ENCODE measurements at places on chromosomes 11 and 22.

- no peak for DNase-seq
These were observed 67.0 kb downstream of the TRMU start for GRCh38 chr22:46402505-46402904.

DNA sequence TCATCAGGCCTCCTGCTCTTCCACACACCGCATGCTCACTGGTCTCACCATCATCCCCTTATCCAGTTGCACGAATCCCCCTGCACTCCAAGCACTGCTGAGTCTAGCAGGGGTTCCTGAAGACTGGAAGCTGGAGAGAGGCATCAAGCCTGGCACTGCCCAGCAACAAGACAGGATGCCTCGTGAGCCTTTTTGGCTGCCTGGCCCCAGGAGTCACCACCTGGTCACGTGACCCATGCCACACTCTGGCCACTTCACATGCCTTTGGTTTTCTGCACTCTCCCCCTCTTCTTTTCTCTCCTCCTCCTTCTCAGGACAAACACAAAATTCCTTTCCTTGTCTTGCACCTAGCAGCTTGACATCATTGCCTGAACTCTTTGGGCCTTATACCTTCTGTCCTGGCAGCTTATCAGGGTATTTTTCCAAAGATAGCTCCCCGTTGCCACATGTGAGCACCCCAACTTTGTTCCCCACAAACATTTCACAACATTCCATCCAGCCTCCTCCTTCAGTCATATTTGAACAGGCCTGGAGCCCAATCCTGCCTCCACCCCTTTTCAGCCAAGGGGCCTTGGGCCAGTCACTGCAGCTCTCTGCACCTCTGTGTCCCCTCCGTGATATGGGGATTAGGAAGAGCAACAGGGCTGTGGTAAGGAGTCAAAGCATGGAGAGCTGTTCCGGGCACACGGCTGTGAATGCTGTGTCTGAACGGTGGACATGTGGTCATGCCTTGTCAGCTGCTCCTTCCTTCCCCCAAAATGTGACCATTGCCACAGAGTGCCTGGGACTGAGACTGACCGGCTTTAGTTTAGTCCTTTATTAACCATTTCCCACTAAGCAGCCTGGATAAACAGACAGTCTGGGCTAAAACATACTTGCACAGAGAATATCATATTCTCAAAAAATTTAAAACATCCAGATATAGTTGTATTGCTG, 2.8 kb upstream of the PACSIN2 start:
- DNase-seq, result no peak

GRCh38 chr11:62656796-62657429, 3.8 kb upstream of the INTS5 start:
- DNase-seq, result no peak

DNA sequence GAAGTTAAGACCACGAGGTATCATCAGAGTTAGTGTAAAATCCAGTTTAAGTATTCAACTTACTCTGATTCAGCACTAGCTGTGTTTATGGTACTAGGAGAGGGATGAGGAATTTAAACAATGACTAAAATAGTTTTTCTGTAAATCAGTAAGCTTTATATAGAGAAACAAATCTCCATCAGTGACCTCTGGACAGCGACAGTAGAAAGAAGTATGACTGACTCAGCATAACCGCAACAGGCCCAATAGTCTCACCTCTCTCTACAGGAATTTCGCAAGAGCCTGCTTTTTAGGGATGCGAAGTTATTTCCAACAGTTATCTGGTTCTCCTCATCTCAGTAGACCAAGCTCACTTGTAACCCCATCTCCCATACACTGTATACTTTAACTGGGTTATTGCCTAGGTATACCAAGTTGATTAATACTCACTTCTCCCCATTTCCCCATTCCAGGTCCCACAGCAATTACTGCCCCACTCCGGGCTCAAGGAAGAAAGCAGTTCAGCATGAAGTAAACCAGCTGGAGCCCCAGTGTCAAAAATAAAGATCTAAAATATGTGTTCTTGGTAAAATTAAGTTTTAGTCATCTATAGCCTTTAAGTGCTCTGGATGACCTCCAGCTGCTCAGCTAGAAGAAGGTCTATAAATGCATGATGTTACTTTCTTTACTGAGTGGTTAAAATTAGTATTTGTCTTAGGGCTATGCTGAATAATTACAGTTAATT, 770.6 kb upstream of the CCDC90B start:
- no peak for DNase-seq

DNA sequence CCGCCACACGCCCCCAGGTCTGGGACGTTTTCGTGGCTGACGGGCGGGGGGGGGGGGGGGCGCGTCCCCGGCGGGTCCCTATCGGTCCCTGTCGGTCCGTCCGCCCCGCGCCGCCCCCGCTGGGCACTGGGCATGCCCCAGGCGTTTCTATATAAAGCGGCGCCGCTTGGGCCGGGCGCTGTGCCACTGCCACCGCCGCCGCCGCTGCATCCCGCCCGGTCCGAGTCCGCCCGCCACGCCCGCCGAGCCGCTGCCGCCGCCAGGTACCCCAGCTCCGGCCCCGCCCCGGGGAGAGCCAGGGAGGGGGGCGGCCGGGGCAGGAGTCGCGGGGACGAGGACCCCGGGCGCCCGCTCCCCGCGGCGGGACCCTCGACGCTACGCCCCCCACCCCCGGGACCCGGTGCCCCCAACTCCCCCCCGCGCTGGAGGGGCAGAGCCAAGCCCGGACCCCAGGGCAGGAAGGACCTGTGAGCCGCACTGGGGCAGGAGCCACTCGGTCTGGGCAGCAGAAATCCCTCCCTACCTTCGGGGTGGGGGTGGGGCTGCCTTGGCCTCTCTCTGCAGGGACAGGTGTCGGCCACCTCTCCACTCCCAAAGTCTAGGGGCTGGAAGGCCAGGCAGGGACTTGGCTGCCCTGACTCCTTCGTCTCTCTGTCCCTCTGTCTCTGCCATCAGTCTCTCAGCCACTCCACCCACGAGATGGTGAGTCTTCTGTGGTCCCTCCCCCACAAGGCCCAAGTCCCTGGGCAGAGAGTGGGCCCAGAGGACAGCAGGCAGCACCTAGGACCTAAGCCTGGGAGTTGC, at the start of gene CARNS1:
TSS of gene CARNS1 (plus strand) at position 178 of the 804 bp plus-strand sequence. CDS start at position 700, 522 bp downstream.
- no peak for DNase-seq

- DNase-seq, result no peak
These were observed 79.2 kb upstream of the GRIK4 start for GRCh38 chr11:120432056-120433018.

GRCh38 chr11:69170704-69171103, 15.0 kb downstream of the SMIM38 start:
- no peak for DNase-seq

DNA sequence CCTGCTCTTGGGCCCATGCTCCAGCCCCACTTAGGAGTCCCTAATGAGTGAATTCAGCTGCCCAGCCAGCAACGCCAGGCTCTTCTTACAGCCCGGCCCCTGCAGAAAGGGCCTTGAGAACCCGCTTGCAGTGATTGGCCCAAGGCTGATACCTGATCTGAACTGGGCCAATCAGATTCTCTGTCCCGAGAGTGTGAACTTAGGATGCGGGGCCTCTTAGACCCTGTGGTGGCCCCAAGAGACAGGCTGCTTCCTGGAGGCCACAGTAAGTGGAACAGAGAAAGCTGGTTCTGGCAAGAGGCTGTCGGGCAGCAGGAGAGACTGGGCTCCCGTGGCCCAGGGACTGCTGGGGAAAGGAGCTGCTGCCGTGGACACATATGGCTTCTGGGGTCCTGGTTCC, 11.5 kb downstream of the VSTM5 start:
- no peak for DNase-seq

GRCh38 chr11:79440571-79441460, at the start of gene TENM4:
Gene TENM4 (minus strand): TSS chr11:79441030. CDS start chr11:79069944, 371,086 bp downstream.
- DNase-seq, result no peak

DNA sequence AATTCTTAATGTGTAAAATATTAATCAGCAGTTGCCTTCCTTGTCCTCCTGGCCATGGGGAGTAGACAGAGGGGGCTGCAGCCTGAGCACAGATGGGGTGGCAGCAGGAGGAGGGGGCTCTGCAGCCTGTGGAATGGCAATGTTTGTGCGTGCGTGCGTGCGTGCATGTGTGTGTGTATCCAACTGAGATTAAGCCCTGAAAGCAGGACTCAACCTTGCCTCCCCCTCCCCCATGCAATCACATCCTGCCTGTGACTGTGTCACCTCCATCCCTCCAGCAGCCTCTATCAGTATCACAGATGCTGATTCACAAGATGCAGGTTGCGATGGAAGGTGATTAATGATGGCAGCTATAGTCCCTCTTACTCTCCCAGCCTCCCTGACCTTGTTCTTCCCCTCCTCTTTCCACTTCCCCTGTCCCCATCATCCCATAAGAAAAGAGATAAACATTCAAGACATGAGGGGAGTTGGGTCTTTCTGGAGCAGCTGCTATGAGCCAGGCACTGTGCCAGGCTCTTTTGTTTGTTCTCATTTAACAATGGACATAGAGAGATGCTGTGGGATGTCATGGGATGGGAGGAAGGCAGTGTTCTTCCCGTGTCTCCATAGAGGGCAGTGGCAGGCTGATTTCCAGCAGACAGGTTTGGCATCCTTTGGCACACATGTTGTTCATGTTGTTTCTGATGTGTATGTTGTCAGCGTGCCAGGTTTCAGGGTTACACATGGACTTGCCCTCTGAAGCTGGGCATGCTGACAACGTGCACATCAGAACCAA, 43.8 kb upstream of the NECTIN1 start:
- DNase-seq, result no peak

DNA sequence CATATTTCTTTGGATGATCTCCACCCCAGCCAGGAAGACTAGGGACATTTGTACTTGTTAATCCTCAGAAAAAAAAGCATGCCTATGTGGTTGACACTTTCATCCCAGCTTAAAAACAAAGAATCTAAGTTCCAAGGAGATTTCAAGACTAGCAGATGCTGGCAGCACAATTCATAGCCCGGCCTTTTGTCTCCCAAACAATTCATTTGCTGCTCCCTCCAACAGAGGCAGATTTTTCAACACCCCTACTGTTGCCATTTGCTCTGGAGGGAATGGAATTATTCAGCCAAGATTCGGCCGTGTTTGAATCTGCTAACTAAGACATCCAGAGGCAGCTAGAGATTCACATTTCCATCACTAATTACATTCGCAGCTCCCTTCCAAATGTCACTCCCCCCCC, 15.3 kb downstream of the P2RX3 start:
- DNase-seq, result no peak

GRCh38 chr22:44895296-44896055, 114.3 kb downstream of the PHF21B start:
- DNase-seq, result no peak

DNA sequence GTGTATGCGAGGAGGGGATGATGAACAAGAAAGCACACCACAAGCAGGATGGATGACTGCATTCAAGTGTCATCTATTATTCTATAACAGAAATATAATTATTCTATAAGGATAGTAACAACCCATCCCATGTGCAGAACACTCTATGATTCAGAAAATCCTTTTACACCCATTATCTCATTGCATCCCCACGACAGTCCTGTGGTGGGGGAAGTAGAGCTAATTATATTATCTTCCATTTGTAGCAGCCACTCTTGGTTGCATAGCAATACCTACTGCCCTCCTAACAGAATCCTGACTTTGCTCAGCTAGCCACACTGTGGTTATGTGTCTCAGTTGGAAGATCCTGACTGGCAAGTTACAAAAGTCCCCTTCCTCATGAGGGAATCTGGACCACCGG, 406.5 kb upstream of the NARS2 start:
- no peak for DNase-seq

GRCh38 chr11:116122697-116123472, 618.7 kb upstream of the CADM1 start:
- no peak for DNase-seq

DNA sequence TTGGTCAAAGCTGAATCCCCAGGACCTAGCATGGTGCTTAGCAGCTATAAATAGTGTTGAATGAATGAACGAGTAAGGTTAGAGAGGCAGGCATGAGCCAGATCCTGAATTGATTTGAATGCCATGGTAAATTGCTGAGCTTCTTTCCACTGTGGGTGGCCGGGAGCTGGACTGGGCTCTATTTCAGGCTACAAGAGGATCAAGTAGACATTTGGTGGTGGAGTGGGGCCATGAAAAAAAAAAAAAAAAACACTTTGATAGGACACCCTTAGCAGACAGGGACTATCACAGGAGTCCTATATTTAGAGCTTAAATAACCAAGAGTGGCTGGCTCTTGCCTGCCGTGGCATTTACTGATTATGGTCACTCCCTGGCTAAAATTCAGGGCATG, 77.6 kb downstream of the MIAT start:
- DNase-seq, result no peak

DNA sequence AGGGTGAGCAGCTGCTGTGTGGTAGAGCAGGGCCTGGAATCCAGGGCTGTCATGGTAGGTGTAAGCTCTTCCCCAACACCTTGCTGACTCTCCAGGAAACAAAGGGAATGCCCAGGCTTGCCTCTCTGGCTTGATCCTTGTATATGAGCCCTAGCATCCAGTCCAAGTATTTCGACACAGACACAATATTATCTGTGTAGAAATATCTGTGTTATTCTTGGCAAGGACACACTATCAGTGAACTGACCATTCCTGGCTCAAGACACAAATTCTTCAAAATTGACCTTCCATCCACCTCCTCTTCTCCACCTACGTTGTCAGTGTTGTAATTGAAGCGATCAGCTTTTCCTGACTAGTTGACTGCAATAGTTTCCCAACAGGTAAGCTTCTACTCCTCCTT, 312.0 kb upstream of the NARS2 start:
- no peak for DNase-seq

DNA sequence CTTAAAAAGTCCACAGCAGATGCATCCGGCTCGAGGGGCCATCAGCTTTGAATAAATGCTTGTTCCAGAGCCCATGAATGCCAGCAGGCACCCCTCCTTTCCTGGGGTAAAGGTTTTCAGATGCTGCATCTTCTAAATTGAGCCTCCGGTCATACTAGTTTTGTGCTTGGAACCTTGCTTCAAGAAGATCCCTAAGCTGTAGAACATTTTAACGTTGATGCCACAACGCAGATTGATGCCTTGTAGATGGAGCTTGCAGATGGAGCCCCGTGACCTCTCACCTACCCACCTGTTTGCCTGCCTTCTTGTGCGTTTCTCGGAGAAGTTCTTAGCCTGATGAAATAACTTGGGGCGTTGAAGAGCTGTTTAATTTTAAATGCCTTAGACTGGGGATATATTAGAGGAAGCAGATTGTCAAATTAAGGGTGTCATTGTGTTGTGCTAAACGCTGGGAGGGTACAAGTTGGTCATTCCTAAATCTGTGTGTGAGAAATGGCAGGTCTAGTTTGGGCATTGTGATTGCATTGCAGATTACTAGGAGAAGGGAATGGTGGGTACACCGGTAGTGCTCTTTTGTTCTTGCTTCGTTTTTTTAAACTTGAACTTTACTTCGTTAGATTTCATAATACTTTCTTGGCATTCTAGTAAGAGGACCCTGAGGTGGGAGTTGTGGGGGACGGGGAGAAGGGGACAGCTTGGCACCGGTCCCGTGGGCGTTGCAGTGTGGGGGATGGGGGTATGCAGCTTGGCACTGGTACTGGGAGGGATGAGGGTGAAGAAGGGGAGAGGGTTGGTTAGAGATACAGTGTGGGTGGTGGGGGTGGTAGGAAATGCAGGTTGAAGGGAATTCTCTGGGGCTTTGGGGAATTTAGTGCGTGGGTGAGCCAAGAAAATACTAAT, 1.9 kb downstream of the NEAT1 start:
- DNase-seq, result peak; percentile 49

- DNase-seq, result no peak
These were observed 129.4 kb upstream of the PAX6 start for GRCh38 chr11:31940371-31941037.

Measured in stimulated activated CD8-positive, alpha-beta memory T cell treated with anti-CD3 and anti-CD28 coated beads, Interleukin-7, amount 100 ng/mL, for 24 hours (primary cell).